ENCODE measurements at places on chromosomes 5 and 9. TPM values are rescaled to one million over a fixed set of nuclear protein-coding genes. Genes with fewer than 3 reads are reported as not detected.

DNA sequence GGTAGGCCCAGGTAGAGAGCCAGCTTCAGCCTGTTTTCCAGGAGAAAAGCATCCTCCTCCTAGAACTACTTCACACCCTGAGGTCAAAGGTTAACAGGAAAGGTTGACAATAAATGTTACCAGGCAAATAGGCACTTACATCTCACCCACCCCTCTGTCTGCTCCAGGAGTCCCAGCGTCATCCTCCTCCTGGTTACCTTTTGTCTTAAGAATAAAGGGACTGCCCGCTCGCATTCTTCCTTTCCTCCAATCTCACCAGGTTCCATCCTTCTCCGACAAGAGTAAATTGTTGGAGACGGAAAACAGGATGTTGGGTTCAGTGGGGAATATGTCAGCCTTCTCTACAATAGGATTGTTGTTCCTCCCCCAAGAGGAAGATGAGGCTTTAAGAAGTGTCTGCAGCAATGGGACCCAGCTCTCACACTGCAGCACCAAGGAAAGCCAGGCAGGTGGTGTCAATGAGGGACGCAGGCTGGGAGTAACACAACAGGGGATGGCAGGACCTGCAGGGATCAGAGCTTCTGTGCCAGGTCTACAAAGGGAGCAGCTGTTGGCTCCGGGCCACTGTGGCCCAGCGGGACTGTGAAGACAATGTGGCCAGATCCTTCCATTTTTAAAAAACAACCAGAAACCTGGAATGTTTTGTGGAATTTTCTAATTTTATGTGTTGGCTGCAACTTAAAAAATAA lies 29.0 kb downstream of the FAT2 start:
- DNase-seq: no peak

- DNase-seq: no peak
Measured at GRCh38 chr5:102450313-102450990, 48.3 kb downstream of the SLCO6A1 start.

- DNase-seq: no peak
Measured at GRCh38 chr9:123678878-123679329, 251.0 kb downstream of the DENND1A start.

The FGF10 gene
- total RNA-seq: 3.8 TPM

The RASGRF2 gene
- 0.14 TPM for total RNA-seq

The SURF2 gene
- 34.3 TPM for total RNA-seq

All from neural crest cell (in vitro differentiated cells).